ENCODE measurements at places on chromosomes 4 and X. TPM values are rescaled to one million over a fixed set of nuclear protein-coding genes. Genes with fewer than 3 reads are reported as not detected.

CCSER1 gene
- not detected for total RNA-seq

ZAR1 gene
- total RNA-seq, result not detected

MTTP gene
- not detected for total RNA-seq

KLHL4 gene
- 2.0 TPM for total RNA-seq

TMSB15C gene
- total RNA-seq, result 3.4 TPM

SLC38A5 gene
- total RNA-seq, result 2.6 TPM
